ENCODE measurements at places on chromosomes 5 and 9.

DNA sequence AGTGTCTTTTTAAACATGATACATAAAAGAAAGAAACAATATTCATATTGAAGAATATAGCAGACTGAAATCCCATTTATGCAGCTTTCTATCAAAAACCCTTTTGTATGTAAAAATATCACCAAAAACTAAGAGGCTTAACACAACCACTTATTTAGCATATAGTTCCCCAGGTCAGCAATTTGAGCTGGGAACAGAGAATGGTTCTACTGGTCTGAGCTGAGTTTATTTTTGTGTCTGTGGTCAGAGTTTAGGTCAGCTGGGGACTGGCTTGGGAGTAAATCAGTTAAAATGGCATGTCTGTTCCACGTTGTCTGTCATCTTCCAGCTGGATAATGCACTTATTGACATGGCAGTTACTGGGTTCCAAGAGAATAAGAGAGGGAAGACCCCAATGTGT lies 165.0 kb downstream of the TMEM232 start:
- no peak for DNase-seq

DNA sequence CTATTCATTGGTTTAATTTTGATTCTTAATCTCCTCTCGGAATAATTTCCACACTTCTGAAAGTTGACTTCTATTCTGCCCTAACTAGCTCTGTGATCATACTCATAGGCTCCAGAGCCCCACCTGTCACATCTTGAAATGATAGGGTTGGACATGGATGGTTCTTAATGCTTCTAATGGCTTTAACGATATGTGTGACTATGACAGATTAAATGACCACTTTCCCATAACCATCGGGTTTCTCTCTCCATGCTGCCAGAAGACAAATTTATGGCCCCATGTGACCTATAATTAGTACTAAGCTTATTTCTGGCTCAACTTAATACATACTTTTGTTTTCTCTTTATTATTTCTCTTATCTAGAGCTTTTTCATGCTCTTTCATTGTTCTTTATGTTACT lies 251.1 kb upstream of the TUT7 start:
- no peak for DNase-seq

DNA sequence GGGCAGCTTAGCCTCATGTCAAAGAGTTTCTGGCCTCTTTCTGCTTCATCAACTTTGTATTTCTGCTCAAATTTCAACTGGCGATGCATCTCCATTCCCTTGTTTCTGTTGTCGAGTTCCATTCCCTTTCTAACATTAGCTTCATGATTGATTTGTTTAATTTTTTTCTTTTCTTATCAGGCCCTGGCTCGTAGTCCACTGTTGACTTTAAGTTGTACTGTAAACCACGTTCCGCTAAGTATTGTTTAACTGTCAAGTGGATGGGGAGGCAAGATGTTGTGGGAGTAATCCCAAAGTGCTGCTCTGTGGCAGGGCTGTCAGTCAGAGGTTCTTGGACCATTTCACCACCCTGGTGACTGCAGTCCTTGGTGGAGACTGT lies 309.1 kb downstream of the PSAT1 start:
- DNase-seq: no peak

DNA sequence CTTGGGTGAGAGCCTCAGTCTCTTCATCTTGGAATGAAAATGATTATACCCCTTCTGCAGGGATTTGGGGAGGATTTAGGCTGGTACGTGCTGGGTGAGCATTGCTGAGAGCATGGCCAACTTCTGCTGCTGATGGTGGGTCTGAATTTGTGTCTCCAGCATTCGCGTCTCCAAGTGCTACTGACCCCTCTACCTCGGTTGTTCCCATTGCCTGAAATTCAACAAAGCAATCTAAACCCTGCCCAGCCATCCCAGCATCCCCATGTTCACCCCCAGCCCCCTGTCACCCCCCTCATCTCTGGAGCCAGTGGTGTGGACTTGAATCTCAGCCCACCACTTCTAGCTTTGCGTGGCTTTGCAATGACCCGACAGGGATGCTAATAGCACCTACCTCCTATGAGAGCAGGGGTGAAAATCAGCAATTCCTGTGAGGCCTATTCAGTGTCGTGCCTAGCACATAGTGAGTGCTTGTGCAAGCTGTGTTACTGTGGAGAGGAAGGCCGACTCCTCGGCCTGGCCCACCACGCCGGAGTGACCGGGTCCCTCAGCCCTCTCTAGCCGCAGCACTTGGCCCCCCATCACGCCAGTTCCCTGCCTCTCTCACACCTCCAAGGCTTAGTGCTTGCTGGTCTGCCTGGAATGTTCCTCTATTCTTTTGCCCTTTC lies 43.4 kb upstream of the SH3PXD2B start:
- DNase-seq: no peak

GRCh38 chr5:143972068-143972467 lies 160.1 kb downstream of the HMHB1 start:
- DNase-seq: no peak

DNA sequence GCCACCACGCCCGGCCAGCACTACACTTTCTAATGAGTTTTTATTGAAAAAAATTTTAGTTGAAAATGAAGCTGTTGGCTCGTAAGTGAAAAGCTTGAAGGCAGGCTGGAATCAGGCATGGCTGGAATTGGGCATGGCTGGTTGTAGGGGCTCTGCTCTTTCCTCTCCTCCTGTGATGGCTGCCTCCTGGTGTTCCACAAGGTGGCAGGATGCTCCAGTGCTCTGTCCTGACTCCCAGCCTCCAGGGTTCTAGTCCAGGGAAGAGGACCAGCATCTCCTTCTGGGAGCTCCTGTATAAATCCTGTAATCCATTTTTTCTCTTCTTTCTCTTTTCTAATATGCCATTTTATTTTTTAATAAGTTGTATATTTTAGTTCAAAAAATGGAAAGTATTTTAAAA lies 57.2 kb upstream of the DHFR start:
- no peak for DNase-seq

DNA sequence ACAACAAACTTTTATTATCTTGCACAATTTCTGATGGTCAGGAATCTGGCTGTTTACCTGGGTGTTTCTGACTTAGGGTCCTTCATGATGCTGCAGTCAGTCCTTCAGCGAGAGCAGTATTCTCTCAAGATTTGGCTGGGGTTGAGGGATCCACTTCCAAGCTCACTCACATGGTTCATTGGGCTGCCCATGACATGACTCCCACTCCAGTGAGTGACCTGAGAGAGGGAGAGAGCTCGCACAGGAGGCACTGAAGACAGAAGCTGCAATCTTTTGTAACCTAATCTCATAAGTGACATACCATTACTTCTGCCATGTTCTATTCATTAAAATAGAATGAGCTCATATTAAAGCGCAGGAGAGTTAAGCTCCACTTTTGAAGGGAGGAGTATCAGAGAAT lies 212.6 kb downstream of the SPATA31D1 start:
- no peak for DNase-seq

GRCh38 chr9:94980947-94981722 lies 254.6 kb downstream of the AOPEP start:
- no peak for DNase-seq

DNA sequence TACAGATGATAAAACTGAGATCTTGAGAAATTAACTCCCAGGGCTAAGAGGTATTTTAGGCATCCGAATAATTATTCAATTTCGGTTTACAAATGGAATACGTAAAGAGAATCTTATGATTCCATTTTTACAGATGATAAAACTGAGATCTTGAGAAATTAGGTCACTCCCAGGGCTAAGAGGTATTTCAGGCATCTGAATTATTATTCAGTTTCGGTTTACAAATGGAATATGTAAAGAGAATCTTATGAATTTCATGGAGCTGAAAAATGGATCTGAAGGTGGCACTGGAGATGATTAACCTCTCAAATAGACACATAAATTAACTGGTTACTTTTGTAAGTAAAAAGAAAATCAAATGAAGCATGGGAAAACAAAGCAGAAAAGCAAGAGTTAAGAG lies 44.2 kb downstream of the FGF1 start:
- no peak for DNase-seq

DNA sequence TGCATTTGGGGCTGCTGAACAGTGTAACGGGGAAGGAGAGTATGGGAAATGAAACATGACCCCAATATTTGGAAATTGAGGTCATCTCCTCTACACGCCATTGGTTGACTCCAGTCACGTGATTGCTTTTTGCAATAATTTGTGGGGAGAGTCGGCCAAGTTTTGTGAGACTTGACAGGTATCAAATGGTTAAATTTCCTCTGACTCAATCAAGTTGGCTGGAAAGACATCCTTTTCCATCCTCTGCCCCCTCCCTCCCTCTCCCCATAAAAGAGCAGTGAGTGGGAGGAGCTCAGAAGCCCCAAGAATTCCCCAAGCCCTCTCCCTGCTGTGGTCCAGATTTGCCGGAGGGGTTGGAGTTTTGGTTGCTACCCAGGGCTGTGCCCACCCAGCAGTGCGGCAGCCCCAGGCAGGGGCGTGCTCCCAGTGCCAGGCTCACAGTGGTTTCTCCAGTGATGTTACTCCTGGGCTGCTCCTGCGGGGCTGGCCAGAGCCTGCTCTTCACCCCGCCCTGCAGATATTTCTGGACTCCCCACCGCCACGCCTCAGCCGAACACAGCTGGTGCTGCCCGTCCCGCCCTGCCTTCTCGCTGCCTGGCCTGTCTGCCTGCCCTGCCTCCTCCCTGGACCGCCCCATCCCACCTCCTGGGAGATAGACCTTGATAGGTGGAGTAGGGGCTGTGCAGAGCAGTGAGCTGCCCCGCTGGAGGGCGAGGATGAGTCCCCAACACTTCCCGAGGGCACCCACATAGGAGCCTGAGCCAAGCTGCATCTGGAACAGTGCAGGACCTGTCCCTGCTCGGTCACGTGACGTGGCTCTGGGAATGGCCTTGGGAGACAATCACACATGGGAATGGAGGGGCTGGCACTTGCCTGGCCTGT lies 3.4 kb downstream of the COL5A1 start:
- DNase-seq: no peak

DNA sequence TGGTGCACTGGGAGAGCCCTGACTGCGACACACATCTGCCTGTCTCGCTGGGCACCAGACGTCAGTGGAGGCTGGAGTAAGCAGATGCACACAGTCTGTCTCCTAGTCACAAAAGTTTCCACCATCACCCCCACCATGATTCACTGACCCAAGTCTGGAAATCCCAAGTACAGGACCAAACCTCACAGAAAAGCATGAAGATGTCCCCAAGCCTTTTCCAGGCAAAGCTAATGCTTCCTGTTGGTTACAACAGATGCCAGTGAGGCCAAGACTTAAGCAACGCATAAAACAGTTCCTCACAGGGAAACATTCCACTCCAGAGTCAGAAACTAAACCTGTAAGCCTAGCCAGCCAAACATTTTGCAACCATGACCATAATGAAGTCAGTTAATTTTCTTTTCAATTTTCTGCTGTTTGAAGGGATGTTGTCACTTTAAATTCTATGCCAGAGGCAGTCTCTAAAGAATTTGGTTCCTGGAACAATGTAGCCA lies 259.3 kb upstream of the SLC30A5 start:
- no peak for DNase-seq

DNA sequence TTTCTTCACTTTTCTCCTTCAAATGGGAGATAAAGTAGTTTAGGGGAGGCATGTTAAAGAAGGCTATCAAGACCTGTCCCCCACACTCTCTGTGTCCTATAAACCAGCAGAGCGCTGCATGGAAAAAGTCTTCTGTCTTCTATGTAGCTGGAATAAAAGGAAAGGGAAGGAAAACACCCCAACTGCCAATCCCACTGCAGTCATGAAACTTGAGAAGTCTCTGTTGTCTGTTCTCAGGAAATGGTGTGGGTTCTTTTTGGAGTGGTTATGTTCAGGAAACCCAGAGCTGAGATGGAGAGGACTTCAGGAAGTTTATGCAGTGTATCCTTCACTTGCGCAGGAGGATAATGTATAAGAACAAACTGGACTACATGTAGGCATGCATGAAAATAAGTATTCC lies 274.3 kb downstream of the GAS1 start:
- no peak for DNase-seq

- no peak for DNase-seq
These were observed 44.0 kb downstream of the TMOD1 start for GRCh38 chr9:97545486-97545885.

GRCh38 chr9:81879501-81879916 lies 48.7 kb upstream of the SPATA31D4 start:
- no peak for DNase-seq

- no peak for DNase-seq
These were observed 169.1 kb downstream of the CSNK1G3 start for GRCh38 chr5:123681061-123681460.

GRCh38 chr9:96398582-96399324 lies 15.2 kb upstream of the SLC35D2 start:
- DNase-seq: no peak

DNA sequence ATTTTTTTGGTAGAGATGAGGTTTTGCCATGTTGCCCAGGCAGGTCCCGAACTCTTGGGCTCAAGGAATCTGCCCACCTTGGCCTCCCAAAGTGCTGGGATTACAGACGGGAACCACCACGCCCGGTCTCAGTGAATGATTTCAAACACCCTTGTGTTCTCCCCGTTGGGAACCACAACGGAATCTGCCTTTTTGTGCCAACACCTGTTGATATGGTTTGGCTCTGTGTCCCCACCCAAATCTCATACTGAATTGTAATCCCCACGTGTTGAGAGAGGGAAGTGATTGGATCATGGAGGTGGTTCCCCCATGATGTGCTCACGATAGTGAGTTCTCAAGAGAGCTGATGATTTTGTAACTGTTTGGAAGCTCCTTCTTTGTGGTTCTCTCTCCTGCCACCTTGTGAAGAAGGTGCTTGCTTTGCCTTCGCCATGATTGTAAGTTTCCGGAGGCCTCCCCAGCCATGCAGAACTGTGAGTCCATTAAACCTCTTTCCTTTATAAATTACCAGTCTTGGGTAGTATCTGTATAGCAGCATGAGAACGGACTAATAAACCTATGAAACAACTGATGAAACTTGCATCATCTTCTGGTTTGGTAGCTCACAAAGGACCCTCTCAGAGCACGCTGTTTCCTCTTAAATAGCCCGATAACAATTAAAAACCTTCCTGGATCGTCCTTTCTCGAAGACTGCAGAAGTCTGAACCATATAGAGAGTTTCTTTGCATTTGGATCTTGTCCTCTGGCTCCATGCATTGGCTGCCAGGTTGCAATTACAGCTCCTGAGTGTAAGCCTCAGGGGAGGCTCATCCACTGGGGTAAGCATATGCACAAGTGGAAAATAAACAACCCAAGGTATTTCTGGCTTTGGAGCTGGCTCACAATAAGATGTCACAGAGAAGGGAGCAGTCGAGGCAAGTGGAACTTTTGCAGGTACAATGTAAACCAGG lies 91.5 kb downstream of the SPRY4 start:
- no peak for DNase-seq

GRCh38 chr5:142939884-142940283 lies 169.7 kb downstream of the ARHGAP26 start:
- DNase-seq: no peak

- no peak for DNase-seq
These were observed 513.0 kb downstream of the MTRR start for GRCh38 chr5:8381972-8382371.

- no peak for DNase-seq
These were observed 9.5 kb downstream of the SHC3 start for GRCh38 chr9:89168901-89169813.

DNA sequence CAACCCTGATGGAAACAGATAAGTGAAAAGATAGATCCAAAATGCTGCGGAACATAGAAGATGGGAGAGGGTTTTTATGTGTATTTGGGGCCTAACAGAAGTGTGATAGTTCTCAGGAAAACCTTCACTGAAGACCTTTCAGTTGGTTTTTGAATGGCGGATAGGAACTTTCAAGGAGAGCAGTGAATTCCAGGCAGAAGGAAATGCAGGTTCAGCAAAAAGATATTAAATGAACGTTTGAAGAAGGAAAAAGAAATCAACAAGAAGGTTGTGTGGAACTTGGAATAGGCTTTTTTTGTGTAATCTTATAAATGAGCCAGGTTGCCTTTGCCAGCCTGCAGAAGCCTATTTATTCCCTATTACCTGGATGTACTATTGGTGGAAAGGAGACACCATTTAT lies 2.1 kb downstream of the PPIP5K2 start:
- DNase-seq: no peak

Measured in activated T-cell treated with anti-CD3 and anti-CD28 coated beads, Interleukin-2, amount 50 U/mL, for 48 hours (primary cell).